ENCODE measurements at places on chromosomes 12 and 14. TPM values are rescaled to one million over a fixed set of nuclear protein-coding genes. Genes with fewer than 3 reads are reported as not detected.

Gene GUCY2C
- total RNA-seq, result not detected

Gene PZP
- 1.1 TPM for total RNA-seq

Gene RAB35
- 41.1 TPM for total RNA-seq

Gene SLC7A7
- 6.9 TPM for total RNA-seq

Gene TBC1D30
- total RNA-seq, result 7.8 TPM

Gene GLT8D2
- 1.4 TPM for total RNA-seq

Gene TROAP
- 12.5 TPM for total RNA-seq
